NCI-H2171 treated with DMSO at 0.1 percent for 48 hours (cell line): ENCODE measurements at places on chromosomes 7 and 10.

DNA sequence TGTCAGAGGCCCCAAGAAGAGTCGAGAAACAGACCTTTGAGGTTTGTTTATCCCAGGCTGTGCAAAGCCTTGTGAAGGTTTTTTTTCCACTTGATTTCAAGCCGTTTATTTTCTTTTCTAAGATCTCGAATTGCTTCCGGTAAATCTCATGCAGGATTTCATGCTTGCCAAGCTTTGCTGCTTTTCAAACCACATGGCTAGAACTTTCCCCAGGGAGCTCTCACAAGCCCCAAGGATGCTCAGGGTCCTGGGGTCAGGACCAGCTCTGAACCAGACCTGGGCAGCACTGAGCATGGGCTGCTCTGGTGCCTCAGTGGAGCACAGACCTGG is 48.0 kb upstream of the AQP1 start:
- DNase-seq: no peak

- DNase-seq: no peak
These were observed 2.2 kb downstream of the C10orf67 start for GRCh38 chr10:23342213-23342884.

DNA sequence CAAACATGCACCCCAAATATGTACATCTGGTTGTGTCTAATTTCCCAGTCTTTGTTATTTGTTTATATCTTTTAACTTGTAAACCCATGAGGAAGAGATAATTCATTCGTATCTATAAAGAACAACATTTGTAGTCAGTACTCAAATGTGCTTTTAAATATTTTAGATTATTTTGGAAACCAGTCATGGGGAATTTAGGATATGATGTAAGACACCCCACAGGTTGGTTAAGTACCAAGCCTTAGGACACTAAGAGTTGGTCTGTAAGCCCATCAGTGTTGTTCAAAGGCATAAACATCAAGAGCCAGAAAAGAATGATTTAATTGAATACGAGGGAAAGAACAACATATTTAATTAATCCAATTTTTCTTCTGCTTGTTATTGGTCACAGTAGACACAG is 421.1 kb upstream of the SEMA3C start:
- DNase-seq: no peak

- DNase-seq: no peak
These were observed 87.9 kb downstream of the CDK6 start for GRCh38 chr7:92748495-92748894.

GRCh38 chr7:111312966-111313365 is 222.0 kb downstream of the LRRN3 start:
- no peak for DNase-seq

DNA sequence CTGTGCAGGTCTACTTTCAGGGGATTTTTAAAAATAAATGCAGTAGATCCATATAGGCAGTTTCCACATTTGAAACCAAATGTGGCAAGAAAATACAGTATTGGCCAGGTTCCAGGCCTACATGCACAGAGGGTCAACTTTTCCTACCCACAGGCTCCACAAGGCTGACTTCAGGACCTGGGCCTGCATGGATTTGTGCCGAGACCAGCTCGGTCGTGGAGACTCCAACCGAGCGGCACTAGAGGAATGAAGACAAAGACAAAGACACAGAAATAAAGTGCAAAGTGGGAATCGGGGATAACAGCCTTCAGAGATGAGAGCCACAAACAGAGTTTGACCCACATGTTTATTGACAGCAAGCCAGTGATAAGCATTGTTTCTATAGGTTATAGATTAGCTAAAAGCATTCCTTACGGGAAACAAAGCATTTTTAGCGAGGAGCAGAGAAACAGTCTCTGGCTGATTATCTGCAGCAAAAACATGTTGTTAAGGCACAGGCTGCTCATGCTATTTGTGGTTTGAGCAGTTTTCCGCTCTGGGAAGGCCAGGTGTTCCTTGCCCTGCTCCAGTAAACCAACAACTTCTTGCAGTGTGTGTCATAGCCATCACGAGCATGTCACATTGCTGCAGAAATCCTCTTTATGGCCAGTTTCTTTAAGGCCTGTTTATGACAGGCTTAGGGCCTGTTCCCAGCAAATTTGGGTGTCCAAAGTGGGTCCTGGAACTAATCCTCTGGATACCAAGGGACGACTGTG is 52.6 kb downstream of the ZNF37A start:
- DNase-seq: no peak
